Left hindlimb (tissue), 1 donor: ENCODE measurements at places on chromosomes 16 and 17.

DNA sequence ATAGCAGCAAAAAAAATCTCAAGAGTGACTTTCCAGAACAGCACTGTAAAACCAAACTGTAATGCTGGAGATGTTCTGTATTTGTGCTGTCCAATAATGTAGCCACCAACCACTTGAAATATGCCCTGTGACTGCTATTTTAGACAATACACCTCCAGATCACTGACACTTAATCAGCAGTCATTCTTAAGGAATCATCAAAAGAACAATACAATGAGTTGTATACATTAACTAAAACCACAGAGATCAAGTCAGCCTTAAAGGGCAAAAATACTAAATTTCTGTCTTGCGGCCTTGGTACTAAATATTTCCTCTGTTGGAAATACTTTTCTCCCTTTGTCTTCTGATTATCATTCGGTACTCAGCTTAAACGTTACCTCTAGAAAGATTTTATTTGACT, 33.6 kb upstream of the ANKFY1 start:
- no peak for DNase-seq

DNA sequence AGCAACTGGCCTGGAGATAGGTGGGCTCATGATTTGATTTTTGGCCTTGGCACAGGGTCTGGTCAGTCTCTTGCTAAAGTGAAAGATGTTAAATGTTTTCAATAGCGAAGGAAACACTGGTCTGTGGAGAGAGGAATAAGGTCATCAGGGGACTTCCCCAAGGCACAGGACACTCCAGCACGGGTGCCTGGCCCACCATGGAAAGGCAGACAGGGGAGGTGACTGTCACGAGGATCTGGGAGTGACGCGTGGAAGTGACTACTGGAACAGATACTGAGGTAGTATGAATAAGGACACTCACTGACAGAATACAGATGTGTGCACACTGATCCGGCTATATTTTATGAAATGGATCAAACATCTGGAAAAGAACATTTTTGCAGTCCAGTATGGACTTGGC, 16.7 kb upstream of the ICAM2 start:
- DNase-seq: no peak

DNA sequence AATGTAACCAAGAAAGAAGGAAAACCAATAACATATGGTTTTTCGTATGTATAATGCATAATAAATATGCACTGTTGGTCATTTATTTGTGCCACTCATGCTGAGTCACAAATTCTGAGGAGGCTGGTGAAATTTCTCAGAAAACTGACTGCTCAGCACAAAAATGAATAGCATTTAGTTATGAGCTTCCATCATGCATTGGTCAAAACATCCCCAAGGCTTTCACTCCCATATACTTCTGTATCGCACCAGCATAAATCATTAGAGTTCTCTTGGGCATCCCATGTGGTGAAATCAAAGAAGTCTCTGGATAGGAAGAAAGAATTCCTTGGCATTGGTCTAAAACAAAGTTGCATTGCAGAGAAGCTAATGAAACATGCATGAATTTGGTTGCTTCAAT, 785.6 kb upstream of the CDH8 start:
- no peak for DNase-seq

- no peak for DNase-seq
Observed at GRCh38 chr16:72422308-72422897, 250.4 kb upstream of the PMFBP1 start.
